ENCODE measurements at places on chromosomes 1 and 21. TPM values are rescaled to one million over a fixed set of nuclear protein-coding genes. Genes with fewer than 3 reads are reported as not detected.

- no peak for DNase-seq
Observed at GRCh38 chr21:38861056-38861455, 55.3 kb downstream of the ETS2 start.

DNA sequence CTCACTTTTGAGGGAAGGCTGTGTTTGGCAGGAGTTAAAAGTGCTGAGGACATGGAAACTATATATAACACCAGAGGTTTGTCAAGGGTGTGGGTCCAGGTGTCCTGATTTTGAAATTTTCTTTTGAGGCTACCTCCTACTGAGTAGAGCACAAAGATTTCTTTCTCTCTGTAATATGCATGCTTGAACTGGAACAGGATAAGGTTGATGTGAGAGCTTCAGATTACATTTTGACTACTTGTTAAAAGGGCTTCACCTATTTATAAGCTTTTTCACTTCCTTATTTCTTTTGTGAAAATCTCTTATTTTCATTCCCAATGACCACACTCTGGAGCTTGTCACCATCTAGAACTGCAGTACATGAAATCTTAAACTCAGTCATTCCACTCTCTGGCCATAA lies 59.8 kb upstream of the PLA2G4A start:
- DNase-seq = no peak

DNA sequence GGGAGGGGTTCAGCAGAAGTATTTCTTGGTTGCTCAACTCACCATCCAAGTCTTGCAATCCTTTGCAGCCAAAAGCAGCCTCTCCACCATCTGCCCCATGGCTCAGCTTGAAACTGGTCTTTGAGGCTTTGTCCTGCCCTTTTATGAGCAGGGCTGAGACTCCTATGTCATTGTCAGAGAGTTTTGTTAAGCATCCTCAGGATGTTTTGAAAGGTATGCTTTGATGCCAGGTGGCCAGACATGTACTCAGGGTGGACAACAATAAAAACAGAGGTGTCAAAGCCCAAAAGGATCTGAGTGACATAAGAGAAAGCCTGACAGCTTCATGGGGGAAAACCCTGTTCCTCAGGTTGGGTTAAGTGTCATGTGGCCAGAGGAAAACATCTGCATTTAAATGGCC lies 310.5 kb downstream of the PRDM2 start:
- no peak for DNase-seq

GRCh38 chr1:30732277-30732996 lies 9.1 kb upstream of the MATN1 start:
- DNase-seq = no peak

- DNase-seq = no peak
Observed at GRCh38 chr1:205045146-205045545, 2.1 kb downstream of the CNTN2 start.

DNA sequence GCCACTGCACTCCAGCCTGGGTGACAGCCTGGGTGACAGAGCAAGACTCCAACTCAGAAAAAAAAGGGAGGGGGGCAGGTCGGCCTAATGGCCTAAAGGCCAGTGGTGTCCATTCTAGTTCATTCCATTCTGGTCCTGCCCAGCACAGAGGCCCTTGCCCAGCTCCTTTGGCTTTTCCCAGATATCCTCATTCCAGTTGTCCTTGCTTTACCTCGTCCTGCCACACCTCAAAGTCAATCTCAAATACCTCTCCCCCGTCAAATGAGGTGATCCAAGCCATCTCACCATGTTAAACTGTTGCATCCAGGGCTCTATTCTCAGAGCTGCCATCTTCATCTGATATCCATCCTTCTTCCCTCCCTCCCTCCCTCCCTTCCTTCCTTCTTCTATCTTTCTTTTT lies 19.9 kb upstream of the PIK3CD start:
- DNase-seq = no peak

DNA sequence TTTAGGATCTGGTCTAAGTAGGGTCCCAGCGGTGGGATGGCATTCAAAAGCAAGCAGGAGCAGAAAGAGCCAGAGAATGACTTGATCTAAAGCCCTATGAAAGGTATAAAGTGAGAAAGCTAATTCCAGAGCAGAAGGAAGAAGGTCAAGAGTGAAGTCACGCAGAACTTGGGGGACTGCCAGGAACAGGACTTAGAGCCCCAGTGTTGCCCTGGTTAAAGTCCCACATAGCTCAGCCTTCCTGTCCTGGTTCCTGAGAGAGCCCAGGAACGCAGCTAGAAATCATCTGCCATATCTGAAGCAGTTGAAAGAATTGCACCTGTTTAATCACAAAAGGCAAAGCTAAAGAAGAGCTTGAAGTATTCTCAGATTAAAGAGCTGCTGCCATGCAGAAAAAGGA lies 160.6 kb upstream of the ATP1B1 start:
- no peak for DNase-seq

DNA sequence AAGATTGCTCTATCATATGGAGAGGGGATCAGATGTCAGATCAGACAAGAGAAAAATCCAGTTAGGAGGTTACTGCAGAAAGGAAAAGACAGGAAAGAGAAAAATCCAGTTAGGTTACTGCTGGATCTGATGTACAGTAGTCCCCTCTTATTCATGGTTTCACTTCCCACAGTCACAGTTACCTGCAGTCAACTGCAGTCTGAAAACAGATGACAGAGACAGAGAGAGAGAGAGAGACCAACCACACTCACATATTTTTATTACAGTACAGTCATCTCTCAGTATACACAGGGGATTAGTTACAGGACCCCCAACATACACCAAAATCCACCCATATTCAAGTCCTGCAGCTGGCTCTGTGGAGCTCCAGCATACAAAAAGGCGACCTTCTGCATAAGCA lies 29.3 kb downstream of the NUP133 start:
- DNase-seq = no peak

GRCh38 chr1:157304271-157304670 lies 166.1 kb upstream of the ETV3 start:
- no peak for DNase-seq

DNA sequence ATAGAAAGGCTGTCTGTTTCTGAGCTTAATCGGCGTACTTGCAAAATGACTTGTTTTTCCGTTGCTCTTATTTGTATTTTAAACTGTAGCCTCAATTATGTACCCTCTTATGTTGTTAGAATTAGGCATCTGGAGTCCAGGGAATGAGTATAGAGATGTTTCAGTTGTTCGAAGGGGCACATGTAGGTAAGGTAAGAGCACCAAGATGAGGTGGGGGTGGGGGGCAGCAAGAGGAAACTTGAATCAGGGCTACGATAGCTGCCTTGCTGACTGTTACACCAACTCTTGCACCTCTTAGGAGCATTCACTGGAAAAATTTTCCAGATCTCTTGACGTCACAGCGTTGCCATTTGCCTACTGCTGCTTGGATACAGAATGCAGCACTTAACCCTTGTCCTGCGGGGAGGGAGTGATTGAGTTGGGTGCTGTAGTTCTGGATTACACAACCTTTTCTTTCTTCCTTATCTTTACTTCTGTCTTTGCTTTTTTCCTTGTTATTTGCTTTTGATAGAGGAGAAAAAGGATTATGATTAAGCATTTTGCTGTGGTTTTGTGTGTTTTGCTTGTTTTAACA lies 3.2 kb downstream of the ATP1B1 start:
- DNase-seq = peak; percentile 64

DNA sequence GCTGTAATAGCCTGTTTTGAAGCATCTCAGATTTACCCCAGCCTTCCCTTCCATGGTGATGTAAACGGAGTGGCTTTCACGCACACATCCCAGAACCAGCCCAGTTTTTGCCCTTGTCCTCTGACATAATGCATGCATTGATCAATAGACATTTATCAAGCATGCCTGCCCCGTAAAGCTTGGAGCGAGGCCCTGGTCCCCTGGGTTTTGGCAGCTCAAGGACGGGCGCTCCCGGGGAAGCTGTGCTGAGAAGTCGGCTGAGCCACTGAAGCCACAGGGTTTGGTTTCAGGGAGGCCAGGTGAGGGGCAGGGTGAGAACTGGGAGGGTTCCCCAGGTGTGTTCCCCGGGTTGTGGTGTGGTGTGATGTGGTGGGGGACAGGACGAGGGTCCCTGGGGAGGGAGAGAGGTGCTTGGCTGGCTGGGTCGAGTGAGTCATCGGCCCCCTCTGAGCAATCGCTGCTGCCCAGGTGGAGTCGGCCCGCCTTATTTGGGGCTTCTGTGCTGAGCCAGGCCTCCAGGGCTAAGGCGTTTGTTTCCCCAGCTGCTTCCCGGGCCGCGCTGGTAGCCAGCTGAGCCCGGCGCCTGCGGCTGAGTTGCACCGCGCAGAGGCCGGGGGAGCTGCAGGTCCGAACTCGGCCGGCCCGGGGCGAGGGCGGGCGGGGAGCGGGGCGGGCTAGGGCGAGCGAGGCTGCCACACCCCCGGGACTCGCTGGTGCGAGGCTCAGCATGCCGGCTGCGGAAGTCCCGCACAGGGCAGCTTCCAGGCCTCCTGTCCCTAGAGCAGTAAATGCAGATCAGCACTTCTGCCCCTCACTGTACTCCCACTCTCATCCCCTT lies 23.6 kb downstream of the ATP2B4 start:
- no peak for DNase-seq

DNA sequence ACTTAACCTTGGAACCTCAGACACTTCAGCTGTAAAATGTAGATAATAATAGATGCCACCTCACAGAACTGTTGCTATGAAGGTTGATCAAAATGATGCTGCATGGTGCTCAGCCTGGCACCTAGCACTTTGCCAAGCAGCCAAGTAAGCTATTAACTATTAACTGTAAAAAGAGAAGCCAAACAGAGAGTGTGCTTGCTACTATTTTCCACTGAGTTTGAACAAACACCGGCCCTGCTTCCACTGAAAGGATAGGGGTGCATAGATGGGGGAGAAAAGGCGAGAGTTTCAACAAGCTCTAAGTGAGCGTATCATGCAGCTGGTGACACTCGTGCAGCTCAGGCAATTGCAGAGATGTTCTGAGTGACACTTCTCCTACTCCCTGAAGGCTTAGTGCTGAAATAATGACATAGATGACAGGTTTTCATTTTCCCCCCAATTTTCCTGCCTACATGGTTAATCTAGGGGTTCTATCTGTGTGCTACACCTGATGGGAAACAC lies 78.2 kb downstream of the GPR88 start:
- no peak for DNase-seq

DNA sequence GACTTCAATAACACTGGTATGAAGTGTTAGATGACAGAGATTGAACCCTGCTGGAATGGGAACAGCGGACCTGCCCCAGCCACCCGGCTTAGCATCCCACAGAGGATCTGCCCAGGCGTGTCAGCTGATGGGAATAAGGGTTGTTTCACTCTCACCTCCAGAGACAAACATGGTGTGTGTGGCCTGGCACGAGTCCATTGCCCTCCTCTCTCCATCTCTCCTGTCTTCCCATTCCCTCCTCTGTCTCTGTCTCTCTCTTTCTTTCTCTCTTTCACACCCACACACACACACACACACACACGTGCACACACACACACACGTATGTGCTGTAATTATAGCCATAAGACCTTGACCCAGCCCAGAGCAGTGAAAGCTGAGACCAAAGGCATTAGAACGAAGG lies 200.2 kb downstream of the HIVEP3 start:
- DNase-seq = no peak

DNA sequence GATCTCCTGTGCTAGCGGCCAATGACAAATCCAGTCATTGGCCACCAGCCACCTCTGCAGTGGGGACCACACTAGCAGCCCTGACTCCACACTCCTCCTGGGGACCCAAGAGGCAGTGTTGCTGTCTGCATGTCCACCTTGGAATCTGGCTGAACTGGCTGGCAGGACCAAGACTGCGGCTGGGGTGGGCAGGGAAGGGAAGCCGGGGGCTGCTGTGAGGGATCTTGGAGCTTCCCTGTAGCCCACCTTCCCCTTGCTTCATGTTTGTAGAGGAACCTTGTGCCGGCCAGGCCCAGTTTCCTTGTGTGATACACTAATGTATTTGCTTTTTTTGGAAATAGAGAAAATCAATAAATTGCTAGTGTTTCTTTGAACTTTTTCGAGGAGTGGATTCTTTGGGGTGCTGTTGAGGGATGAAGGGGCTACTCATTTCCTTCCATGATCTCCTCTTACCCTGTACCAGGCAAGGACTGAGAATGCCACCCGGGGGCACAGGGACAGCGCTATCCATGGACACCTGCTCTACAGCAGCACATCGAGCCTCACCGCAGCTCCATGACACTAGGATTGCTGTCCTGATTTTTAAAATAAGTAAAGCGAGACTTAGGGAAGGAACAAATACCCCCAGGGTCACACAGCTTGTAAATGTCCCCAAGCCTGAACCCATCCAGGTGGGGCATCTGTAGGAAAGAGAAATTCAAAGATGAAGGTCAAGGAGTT lies 44.7 kb downstream of the TNNT2 start:
- no peak for DNase-seq

DNA sequence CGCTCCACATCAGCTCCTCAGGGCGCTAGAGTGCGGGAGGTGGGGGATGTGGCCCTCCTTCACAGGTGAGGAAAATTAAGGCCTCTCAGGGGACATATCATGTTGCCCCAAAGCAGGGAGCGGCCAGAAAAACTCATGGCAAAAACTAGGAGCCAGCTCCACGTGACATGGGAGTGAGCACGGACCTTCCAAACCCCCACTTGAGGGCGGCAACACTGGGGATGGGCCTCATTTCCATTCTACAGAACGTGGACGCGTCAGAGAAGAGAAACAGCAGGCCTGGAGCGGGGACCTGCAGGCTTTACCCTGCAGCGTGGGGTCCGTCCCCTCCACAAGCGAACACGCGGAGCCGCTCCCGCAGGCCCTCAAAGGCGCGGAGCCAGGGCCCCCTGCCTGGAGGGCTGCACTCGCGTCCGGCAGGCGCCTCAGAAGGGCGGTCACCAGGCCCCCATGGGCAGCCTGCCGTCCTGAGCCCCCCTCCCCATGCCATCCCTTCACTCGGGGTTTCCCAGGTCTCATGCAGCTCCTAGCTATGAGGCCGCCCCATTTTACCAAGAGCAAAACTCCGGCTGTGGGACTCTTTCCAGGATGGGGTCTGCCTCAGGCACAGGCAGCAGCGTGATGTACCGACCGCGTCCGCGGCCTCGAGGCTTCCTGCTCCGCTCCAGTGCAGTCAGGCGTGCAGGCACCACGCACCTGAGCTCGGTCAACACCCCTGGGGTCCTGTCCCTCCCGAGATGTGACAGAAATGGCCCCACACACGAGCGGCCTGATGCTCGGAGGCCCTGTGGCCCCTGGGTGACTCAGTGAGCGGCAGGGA lies 5.5 kb downstream of the CFAP410 start:
- no peak for DNase-seq

DNA sequence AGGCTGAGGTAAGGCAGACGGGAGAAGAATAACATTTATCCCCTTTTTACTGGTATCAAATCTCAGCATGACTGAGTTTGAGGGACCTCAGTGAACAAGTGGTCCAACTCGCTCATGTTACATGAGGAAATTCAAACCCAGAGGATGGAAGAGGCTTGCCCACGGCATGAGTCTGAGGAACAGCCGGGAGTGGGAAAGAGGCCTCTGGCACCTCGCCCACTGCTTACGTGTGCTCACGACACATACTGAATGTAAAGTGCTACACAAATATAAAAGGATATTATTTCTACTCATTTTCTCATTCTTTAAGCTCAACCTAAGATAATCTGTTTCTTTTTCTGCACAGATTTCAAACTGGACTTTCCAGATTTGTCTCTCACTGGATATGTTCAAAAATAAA lies 14.7 kb downstream of the BEND5 start:
- no peak for DNase-seq

GRCh38 chr1:97186381-97186780 lies 464.8 kb downstream of the PTBP2 start:
- DNase-seq = no peak

Gene ARHGEF16
- total RNA-seq = 34.9 TPM

Gene BARHL2
- total RNA-seq = not detected

Gene AMY2A
- total RNA-seq = not detected

Gene MTF2
- total RNA-seq = 45.0 TPM

Gene OR2L3
- total RNA-seq = not detected

Gene AK4
- 0.21 TPM for total RNA-seq

Gene TNFRSF14
- 22.2 TPM for total RNA-seq

Gene GJB3
- not detected for total RNA-seq

Gene SLC30A2
- total RNA-seq = not detected

Gene COL16A1
- total RNA-seq = 365 TPM
